Thoracic aorta (tissue), 2 donors: ENCODE measurements at places on chromosomes 2 and 18. TPM values are rescaled to one million over a fixed set of nuclear protein-coding genes. Genes with fewer than 3 reads are reported as not detected.

ACAA2 gene
- total RNA-seq, result 26.5 TPM

- no peak for DNase-seq
Observed at GRCh38 chr2:72695676-72696075, 130.2 kb downstream of the EXOC6B start.

GRCh38 chr2:127107622-127107999 lies 657 bp upstream of the BIN1 start:
- DNase-seq, result no peak

DNA sequence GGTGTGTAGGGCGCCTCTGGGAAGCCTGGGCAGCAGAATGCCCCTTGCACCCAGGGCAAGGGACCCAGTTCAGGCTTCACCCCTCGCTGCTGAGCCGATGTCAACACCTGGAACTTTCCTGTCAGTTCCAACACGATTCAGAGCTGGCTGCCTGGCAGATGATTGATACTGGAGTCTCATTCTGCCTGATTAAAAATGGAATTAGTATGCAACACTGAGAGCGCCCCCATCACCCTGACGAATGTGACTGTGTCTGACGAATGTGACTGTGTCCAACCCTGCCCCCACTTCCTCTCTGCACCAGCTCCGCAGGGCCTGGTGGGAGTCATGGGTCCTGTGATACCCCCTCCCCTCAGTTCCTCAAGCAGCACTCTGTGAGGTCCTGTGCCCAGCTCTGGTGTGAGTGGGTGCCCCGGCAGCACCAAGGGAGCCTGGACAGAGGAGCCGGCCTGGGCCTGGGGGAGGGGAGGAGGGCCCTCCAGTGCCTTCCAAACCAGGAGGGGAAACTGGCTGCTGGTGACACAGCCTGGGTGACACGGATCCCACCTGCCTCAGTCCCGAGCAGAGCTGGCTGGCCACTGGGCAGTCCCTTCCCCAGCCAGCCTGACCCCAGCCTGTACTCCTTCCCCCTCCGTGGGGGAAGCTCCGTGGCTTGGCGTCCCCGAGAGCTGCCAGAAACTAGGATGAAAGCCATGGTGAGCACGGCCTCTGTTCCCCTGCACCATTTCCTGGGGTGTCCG lies 41.4 kb upstream of the ALPP start:
- no peak for DNase-seq

GRCh38 chr2:142180820-142181533 lies 50.2 kb upstream of the LRP1B start:
- no peak for DNase-seq

GRCh38 chr2:226207671-226208070 lies 591.9 kb downstream of the IRS1 start:
- DNase-seq, result no peak

GRCh38 chr2:6914828-6915227 lies 2.4 kb upstream of the RNF144A start:
- DNase-seq, result no peak

DNA sequence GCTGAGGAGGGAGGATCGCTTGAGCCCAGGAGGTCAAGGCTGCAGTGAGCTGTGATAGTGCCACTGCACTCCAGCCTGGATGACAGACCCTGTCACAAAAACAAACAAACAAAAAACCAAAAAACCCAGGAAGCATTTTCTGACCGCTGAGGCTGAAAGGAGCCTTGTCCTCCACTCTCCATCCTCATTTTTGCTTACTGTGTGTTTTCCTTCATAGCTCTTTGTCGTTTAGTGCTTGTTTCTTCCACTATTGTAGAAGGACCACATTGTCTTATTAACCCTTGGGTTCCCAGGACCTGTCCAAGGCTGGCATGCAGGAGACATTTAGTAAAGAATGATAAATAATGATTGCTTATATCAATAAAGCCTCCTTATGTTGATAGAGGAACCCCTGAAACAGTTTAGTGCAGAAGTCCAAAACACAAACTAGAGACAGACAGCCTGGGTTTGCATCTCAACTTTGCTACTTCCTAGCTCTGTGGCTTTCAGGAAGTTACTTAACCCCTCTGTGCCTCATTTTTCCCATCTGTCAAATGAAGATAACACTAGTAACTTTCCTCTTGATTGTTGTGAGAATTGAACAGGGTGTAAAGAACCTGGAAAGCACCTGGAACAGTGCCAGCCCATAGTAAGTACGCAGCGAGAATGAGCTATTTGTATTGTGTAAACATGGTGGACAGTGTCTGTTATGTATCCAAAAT lies 126.0 kb downstream of the LPIN1 start:
- no peak for DNase-seq

DNA sequence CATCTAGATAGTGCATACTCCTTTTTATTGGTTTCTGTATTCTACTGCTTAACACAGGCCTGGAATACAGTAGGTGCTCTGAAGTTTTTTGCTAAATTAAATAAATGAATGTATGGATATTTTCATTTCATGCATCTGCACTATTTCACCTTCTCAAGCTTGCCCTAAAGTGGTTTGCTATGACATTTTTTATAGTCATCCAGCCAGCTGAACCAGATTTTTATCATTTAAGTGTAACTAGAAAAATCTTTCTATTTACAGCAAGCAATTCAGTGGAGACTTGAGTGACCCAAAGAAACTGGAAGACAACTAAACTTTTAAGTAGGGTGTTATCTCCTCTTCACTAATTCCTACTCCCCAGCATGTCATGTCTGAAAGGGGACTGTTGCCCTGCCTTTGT lies 354.9 kb downstream of the OSR1 start:
- DNase-seq, result no peak

GRCh38 chr2:58064086-58064485 lies 17.5 kb downstream of the VRK2 start:
- no peak for DNase-seq

DNA sequence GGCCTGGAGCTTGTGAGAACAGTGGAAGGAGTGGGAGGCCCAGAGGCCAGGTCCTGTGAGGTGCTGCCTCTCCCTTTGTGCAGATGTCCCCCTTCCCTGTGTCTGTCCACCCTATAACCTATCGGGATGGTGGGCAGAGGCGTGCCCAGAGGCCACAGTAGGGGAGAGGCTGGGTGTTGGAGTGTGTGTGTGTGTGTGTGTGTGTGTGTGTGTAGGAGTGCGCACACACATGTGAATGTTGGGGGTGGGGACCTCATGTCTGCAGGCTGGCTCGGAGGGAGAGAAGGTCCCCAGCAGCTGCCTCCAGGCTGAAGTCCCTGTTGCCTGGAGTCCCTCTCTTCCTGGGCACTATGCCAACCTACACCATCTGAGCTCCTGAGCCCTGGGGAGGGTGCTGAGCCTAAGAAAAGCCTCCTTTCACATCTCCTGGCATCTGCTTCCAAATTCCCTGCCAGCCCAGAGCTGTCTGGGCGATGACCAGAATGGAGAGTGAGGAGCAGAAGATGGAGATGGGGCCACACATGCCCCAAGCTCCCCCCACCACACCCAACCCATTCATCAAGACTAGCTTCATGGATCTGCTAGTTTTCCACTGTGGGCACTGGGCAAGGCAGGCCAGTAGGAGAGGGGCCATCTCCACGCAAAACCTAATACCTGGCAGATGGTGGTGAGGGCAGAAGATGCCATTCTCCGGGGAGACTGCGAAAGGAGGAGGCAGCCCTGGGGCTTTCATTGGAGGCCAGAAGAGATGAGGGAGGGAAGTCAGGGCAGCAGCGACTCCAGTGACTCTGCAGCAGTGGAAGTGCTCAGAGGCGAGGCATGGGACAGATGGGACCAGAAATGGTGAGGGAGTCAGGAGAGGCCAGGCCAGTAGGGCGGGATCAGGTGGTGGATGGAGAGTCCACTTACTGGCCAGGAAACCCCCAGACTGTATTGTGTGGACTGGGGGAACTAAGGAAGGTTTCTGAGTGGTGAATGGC lies 20.3 kb downstream of the KCNK3 start:
- no peak for DNase-seq

ACMSD gene
- not detected for total RNA-seq

ATP6V1C2 gene
- not detected for total RNA-seq

DNA sequence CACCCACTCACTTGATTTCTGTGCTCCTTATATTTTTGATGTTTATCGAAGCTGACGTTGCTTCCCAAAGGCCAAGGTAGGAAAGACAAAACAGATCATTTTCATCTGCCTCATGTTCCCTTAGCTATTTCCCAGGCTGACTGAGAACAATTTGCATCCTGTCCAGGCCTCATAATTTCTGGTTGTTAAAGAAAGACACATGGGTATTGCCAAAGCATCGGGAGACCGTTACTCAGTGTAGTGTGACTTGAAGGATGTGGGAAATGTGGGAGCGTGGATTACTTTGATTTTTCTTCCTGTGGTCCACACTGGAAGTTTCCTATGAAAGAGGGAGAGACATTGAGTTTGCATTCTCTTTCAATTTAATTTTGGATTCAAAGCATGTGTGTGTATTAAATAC lies 204.6 kb downstream of the TRIB2 start:
- DNase-seq, result no peak

LCT gene
- not detected for total RNA-seq

DNA sequence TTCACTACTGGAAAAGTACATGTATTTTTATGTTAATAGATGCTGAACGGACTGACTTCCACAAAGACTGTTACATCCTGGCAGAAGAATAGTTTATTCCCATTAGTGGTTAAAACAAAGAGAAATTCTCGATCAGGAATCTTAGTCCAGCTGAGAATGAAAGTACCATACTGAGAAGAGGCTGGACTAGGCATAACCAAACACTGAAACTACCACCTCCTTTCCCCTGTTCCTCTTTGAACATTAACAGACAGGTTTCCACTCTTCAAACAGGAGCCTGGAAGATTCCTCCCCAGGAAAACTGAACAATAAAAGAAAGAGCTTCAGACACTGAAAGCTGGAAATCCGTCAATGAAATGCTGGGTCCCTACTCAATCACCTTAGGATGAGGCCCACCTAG lies 25.8 kb downstream of the LDAH start:
- DNase-seq, result no peak

- no peak for DNase-seq
Observed at GRCh38 chr18:64974391-64975125, 776.3 kb upstream of the CDH7 start.

- no peak for DNase-seq
Observed at GRCh38 chr2:241948901-241949735, 79.6 kb downstream of the RTP5 start.

- no peak for DNase-seq
Observed at GRCh38 chr2:196390243-196391148, 219.1 kb upstream of the STK17B start.

DNA sequence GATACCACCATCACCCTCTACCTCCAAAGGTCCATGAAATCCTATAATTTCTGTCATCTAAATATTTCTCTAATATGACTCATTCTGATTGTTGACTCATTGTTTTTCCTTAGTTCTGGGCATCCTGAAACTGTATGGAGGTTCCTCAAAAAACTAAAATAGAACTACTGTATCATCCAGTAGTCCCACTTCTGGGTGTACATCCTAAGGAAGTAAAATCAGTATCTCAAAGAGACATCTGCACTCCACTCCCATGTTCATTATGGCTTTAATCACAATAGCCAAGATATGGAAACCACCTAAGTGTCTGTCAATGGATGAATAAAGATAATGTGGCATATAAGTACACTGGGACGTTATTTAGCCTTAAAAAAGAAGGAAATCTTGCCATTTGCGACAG lies 125.8 kb upstream of the MYO3B start:
- DNase-seq, result no peak

C2orf69 gene
- 16.7 TPM for total RNA-seq

GRCh38 chr2:199588054-199588453 lies 130.3 kb upstream of the SATB2 start:
- DNase-seq, result no peak

DNAJB2 gene
- total RNA-seq, result 61.2 TPM
